NCI-H774 (cell line): ENCODE measurements at places on chromosomes 16 and 17.

DNA sequence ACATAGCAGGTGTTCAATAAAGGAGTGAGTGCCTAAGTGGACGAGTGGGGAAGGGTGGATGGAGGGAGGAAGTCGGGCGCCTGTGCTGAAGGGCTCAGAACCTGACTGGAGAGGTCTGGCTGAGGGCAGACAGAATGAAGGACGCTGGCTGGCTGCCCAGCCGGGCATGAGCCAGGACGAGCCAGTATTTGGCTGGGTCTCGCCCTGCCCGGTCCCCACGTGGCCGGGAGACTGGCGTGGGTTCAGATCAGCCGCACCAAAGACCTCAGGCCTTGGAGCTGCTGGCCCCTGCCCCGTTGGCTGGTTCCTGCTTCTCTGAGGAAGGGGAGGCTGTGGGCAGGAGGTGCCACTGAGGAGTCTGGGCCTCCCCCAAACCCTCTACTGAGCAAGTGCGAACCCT lies 79.8 kb downstream of the ENGASE start:
- DNase-seq = no peak

DNA sequence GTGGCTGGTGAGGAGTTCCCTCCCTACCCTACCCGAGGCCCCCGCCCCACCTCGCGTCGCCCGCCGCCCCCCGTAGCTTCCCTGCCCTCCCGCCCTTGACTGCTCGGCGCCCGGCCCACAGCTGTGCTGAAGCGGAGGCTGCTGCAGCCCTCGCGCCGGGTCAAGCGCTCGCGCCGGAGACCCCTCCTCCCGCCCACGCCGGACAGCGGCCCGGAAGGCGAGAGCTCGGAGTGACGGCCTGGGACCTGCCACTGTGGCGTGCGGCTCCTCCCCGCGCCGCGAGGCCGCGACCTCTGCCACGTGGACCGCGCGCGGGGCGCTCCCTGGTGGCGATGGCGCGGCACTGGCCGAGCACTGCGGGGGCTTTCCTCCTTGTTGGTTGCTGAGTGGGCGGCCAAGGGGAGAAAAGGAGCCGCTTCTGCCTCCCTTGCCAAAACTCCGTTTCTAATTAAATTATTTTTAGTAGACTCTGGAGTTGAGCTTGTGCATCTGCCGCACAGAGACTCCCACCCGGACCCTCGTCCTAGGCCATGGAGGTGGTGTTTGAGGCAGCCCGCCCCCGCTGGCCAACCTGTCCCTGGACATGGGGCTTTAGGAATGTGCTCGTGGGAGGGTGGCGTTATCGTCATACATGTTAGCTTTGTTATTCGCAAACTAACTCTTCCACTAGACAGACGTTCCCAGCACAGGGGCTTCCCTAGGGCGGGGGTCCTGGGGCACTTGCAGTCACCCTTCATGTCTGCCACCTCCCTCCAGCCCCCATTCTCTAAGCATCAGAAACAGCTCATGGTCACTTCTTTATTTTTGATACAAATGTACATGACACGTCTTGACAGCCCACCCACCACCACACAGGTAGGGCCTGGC lies 4.4 kb downstream of the TP53I13 start:
- DNase-seq = no peak

DNA sequence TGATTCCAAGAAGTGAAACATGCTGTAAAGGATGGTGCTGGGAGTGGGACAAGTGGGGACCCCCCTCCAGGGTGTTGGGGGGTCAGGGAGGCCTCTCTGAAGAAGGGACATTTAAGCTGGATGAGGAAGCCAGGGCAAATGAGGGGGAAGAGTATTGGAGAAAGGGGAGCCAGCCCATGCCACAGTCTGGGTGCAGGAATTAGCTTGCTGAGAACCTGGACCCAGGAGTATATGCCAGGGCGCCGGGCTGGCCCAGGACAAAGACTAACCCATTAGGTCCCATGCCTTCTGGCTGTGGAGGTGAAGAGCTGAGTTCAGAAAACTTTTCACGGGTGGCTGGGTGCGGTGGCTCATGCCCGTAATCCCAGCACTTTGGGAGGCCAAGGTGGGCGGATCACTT lies 45.6 kb upstream of the PIK3R6 start:
- DNase-seq = no peak

DNA sequence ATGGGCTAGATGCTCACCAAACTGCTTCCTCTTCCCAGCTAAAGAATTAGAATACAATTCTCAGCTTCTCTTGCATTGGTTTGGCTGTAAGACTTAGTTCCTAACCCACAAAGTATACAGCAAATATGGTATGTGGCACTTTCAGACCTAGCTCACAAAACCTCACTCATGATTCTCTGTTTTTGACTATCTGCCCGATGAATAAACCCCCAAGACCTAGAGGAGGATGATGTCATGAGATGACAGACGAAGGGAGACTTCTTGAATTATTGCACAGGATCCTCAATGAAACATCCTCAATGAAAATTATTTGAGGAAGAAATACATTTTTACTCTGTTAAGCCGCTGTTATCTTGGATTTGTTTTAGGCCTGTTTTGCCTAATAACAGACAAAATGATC lies 14.3 kb downstream of the CNOT1 start:
- DNase-seq = no peak

- no peak for DNase-seq
Observed at GRCh38 chr17:77742579-77742978, 215.9 kb upstream of the TNRC6C start.

DNA sequence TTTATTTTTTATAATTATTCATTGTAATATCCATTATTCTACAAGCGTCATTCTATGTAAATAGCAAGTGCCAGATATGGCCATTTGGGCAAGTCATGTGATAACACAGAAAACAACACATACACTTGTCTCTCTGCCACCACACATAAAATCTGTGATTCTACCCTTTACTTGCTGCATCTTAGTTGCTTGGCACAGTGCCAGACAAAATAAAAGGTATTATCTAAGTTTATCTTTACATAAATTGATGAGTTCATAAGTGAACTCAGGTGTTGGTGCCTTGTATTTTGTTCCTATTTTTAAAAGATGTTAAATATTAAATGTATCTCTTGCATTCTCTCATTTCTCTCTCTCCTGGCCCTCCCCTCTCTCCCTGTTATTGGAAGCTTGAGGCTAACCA lies 1458.7 kb downstream of the CDH11 start:
- no peak for DNase-seq

- peak; percentile 27 for DNase-seq
Observed at GRCh38 chr16:85637808-85638647, 24.9 kb downstream of the GSE1 start.

DNA sequence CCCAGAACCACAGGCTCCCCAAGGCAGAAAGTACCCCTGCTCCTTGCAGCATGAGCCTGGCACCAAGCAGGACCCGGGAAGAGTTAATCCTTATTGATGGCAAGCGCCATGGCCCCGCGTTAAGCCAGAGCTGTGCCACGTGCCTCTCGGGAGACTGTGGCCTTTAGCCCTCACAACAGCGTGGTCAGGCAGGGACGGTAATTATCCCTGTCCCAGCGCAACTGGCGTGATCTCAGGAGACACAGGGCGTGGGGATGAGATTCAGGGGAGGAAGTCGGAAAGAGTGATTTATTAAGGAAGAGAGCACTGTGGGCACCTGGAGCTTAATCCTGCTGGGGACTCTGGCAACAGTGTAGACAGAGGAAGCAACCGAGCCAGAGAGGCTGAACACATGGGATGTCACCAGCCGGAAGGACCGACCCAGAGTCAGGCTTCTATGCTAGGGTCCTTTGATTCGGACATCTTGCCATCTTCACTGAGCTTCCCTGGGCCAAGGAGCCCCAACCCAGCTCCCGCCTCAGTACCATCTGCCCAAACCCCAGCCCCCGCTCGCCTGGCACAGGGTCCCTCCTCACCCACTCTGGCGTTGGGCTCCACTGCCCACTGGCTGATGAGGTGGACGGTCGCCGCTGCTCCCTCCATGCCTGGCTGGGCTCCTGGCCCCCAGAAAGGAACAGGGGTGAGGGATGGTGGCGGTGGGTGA lies 16.9 kb downstream of the OTOP3 start:
- DNase-seq = no peak

- DNase-seq = no peak
Observed at GRCh38 chr16:17366299-17366961, 104.3 kb downstream of the XYLT1 start.

DNA sequence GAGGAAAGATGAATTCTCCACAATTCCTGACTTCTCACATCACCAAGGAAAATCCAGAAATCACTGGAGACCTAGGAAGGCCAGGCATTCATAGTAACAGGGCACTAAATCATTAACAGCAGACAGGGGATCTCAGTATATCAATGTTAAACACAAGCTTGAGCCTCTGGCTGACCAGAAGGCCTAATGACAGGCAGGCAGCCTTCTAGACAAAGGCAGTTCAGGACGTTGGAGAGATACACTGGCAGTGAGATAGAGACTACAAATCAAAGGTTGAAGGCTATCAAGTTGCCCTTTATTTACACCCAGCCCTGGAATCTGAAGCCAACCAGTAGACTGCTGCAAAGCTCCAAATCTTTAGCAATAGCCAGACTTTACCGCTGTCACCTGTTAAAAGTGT lies 422.8 kb upstream of the CCL2 start:
- DNase-seq = no peak

DNA sequence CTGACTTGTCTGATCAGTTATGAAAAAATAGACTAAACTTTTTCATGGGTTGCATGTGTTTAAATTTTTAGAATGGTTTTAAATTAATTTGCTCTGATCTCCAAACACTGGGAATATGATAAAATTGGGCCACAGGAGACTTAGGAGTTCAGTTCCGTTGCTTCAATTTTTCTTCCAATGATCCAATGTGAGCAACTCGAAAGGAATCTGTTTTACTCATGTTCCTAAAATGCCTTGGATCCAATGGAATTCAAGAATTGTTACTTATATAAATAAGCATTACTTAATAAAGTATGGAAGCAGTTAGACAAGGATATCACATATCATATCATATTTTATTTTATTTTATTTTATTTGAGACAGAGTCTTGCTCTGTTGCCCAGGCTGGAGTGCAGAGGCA lies 56.0 kb upstream of the NACA2 start:
- no peak for DNase-seq

- DNase-seq = peak; percentile 27
Observed at GRCh38 chr17:7095625-7096024, 15.6 kb upstream of the CLEC10A start.

DNA sequence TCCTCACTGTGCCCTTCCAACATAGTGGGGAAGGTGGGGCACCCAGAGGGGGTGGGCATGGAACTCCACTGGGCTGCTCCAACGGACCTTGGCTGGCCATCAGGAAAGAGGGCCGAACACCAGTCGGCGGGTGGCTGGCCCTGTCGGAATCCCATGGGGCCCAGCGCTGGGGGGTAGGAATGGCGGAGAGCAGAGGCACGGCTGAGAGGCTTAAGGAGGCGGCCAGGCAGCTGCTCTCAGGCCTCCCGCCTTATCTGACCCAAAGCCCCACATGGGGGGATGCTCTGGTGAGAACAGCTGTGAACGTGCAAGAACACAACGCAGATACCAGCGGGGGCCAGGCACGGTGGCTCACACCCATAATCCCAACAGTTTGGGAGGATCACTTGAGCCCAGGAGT lies 4.4 kb upstream of the MYO1C start:
- no peak for DNase-seq

- DNase-seq = no peak
Observed at GRCh38 chr16:47052666-47053640, 79.5 kb upstream of the DNAJA2 start.
